ENCODE measurements at places on chromosomes 5 and 9. TPM values are rescaled to one million over a fixed set of nuclear protein-coding genes. Genes with fewer than 3 reads are reported as not detected.

- no peak for DNase-seq
Measured at GRCh38 chr9:95023217-95024003, 294.1 kb downstream of the FANCC start.

DNA sequence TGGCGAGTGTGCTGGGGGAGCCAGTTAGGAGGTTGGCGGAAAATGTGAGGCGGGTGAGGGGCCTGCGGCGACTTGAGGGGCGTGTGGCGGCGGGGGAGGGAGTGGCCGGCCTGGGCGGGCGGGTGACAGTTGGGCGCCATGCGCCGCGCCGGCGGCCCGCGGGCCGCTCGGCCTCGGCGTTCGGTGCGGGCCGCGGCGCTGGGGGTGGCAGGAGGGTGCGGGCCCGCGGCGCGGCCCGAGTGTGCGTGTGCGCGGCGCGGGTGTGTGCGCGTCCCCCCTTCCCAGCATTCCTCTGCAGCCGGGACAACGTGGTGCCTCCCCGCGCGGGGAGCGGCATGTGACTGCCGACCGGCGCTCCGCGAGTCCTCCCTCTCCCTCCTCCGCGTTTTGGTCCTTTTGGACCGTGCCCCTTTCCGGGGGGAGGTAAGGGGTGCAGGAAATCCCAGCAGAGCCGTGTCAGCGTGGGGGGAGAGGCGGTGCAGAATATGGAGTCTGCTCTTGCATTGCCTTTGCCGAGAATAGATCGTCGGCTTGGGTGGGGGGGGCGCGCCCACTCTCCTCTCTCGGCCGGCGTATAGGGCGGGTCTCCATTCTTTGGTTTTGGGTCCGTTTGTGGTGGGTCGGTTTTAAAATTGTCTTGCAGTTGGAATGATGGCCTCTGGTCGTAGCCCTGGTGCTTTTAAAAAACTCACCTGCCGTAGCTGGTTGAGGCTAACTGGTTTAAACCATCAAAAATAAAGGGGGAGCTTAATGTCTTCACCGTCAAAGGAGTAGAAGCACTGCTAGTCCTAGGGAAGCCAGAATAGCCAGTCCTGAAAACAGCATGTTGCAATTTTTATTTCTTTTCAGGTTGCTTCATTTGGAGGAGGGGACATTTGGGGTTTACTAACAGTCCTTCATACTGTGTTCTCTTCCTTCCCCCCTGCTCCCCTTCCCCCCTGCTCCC lies 2.0 kb downstream of the LARP1 start:
- no peak for DNase-seq

- DNase-seq = no peak
Measured at GRCh38 chr9:107136296-107136695, 146.8 kb upstream of the RAD23B start.

DNA sequence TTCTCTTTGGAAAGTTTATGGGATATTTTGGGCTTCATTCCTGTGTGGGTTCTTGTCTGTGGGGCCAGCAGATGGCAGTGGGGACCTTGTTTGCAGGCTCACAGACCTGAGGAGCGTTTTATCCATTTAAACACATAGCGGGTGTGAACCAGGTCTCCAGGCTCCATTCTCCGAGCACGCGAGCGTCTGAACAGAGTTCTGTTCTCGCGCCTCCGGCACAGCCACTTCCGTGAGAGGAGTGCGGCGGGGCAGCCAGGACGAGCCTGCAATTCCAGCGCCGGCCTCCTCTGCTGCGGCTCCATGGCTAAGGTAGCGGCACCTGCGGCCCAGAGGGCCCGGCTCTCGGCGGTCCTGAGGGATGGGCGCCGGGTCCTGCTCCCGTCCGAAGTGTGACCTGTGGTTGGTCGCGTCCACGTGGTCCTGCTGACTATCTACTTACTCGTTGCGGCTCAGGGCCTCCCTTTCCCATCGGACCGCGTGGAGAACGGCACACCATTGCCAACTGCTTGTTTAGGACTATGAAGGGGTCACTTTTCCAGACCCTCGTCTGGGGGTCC lies 7.3 kb downstream of the NRARP start:
- no peak for DNase-seq

- no peak for DNase-seq
Measured at GRCh38 chr5:74173241-74173640, 467.3 kb downstream of the ENC1 start.

DNA sequence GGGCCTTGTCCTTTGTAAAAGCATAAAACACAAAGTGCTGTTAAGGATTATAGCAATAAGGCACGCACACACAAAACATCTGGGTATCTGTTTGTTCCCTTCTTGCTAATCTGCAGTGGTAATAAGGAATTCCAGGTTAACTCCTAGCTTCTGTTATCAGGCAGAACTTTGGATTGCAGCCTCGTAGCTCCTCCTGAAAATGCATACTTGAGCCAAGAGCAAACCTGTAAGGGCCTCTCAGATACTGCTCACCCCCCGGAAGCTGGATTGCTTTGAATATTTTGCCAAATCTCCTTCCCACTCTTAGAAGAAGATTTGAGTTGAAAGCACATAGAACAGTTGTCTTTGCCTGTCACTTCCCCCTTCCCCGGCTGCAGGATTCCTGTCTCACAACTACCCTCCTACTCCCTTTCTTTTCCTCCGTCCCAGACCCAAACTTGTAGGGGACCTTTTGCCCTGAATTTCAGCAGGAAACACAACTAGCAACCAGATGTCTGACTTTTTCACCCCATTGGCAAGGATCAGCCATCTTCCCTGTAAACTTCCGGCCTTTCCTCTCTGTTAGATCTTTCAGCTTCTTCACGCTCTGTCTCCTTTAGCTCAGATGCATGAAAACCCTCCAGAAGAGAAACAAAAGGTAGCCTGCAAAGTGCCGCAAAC lies 28.2 kb upstream of the SMAD5 start:
- DNase-seq = no peak

DNA sequence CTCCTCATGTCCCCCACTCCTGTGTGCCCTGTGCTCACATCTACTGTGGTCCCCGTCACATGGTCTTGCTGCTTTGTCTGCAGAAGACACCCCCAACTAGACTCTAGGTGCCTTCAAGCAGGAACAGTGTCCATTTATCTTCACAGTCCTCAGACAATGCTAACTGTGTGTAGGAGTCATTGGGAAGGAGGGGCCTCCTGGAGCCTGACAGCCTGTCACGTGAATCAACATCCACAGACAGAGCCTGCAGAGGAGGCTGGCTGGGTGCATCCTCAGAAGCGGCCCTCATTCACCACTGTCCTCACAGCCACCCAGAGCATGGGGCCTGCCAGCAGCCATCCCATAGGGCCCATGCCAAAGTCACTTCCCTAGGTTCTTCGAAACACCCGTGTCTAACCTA lies 98.7 kb downstream of the MED10 start:
- no peak for DNase-seq

- no peak for DNase-seq
Measured at GRCh38 chr9:71944754-71945375, 33.4 kb downstream of the C9orf85 start.

DNA sequence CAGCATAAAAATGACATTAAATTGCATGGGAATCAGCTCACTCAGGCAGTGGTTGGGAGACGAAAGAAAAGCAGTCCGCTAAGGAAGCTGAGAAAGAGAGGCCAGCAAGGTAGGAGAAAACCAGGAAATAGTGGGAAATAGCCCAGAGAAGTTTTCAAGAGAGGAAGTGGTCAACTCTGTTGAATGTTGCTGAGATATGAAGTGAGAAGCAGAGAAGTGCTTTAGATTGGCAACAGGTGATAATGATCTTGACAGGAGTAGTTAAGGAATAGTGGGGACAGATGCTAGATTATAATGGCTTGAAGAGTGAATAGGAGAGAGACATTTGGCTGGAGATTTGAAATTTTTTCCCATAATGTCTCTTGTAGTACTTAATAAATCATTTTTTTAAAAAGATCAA lies 30.8 kb downstream of the CNTRL start:
- DNase-seq = no peak

The NKD2 gene
- polyA plus RNA-seq = 12.0 TPM

The GMCL2 gene
- polyA plus RNA-seq = not detected

The ZBTB26 gene
- polyA plus RNA-seq = 20.3 TPM

The TMEM267 gene
- polyA plus RNA-seq = 14.1 TPM

All from right lung (tissue), 10 donors.